Activated CD4-positive, alpha-beta memory T cell treated with anti-CD3 and anti-CD28 coated beads for 36 hours (primary cell): ENCODE measurements at places on chromosomes 6 and 20.

DNA sequence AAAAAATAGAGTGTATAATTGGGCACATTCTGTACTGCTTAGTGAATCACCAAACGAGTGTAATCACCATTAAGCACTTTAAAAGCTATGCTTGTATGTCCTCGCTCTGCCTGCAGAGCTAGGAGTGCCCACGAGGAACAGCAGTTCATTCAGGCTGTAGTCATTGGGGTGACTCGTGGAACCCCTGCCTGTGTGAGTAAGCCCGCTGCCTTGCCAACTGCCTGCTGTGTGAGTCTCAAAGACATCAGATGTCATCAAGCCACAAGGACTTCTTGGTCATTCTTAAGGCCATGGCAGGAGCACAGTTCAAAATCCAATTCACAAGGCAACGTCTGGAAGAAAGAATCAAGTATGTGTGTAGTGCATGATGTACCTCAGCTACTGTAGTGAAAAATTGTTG is 60.4 kb downstream of the FOXO3 start:
- peak; percentile 63 for DNase-seq

GRCh38 chr20:278607-279571 is 11.7 kb downstream of the C20orf96 start:
- DNase-seq: peak; percentile 6

DNA sequence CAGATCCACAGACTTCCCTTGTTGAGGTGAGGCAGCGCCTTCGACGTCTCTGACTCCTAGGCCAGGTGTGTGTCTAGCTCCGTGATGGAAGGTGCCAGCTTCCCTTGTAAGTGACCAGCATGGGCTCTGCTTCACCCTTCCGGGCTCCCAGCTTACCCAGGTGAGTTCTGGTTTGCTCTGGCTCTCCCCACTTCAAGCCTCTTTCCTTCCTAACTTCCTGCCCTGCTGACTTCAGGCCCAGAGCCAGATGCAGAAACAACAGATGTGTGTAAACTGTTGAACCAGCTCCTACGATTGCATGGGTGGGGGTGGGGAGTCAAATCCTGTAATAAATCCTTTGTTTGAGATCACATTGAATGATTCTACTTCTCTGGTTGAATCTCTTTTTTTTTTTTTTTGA is 51.6 kb upstream of the BMP6 start:
- no peak for DNase-seq

DNA sequence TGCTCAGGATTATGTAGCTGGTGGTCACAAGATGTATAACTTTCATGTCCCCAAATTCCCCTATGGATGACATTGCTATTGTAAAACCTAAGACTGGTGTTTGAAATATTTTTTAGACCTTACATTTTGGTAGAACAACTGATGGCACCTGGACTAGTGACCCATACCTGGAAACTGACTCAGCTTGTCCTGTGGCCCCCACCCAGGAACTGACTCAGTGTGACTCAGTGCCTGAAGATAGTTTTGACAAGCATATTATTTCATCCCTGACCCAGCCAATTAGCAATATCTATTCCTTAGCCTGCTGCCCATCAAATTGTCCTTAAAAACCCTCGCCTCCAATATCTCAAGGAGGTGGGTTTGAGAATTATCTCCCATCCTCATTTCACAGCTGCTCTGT is 90.9 kb upstream of the GRIK2 start:
- DNase-seq: no peak

DNA sequence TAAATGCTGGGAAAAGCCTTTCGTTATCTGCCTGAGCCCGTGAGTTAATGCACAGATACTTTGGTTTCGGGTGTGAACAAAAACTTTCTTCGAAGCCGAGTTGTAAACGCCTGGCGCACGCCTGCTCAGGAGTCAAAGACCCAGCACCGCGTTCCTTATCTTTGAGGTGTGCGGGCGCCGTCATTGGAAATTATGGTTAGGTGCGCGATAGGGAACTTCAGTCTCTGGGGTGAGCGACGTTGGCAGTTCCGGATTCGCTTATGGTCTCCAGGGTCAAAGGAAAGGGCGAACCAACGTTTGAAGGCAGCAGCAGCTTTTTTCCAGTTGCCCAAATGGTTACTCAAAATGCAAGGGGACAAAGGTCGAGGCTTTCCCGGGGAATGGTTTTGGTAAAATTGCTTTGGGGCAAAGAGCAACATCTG is 853 bp downstream of the SLC22A3 start:
- no peak for DNase-seq

GRCh38 chr20:40082436-40082835 is 606.6 kb downstream of the MAFB start:
- no peak for DNase-seq

DNA sequence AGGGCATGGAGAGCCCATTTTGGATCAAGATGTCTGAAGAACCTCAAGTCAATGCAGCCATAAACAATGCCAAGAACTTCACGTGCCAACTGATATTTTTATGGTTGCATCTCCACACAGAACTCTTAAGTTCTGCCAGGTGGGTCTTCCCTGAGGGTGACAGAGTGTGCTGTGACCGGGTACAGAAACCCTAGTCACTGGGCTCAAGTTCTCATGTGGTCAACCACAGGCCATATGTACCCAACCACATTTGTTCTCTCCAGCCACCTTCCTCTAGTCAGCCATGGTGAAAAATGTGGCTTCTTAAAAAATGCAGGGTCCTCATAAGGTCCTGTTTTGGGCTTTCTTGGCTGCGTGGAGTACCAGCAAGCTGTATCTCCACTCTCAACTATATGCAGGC is 48.9 kb downstream of the CLIC5 start:
- DNase-seq: no peak

GRCh38 chr20:25277941-25278521 is 30.1 kb downstream of the PYGB start:
- no peak for DNase-seq

DNA sequence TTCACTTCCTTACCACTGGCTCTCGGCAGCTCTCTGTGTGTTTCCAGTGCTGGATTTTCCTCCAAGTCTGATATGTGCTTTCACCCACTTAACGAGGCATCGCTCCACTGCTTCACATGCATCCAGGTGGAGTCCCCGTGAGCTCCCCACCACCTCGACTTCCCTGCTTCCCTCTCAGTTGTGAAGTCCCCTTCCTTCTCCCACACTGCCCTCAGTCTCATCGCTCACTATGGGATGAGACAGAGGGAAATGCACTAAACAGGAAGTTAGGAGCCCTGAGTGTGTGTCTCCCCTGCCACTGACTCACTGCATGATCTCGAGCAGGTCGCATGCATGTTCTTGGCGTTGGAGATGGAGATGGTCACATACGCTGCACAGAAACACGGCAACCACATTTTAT is 84.0 kb downstream of the MTHFD1L start:
- no peak for DNase-seq

DNA sequence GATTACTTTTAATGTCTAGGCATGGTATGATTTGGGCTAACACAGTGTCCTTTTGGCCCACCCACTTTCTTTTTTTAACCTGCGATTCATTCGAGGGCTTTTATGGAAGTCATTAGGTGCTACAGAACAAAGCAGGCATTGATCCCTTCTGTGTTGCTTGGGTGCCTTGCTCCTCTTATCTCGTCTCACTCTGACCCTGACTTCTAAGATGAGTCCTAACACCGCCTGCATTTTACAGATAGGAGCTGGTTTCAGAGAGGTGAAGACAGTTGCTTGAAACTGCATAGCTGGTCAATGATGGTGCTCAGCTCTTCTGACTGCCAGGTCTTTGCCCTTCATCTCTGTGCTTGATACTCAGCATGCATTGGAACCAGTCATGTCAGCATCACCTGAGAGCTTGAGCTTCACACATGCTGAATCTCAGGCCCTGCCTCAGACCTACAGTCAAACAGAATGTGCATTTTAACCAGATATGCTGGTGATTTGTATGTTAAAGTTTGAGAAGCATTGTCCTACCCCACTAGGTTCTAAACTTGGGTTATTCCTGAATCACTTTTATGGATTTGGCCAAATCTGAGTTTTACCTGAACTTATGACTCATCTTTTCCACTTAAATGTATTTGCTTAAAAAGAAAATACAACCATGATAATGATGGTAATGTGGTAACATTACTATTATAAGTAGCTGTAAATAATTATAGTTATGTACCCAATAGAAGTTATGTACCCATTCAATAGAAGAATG is 142.3 kb downstream of the PLCB4 start:
- DNase-seq: no peak

DNA sequence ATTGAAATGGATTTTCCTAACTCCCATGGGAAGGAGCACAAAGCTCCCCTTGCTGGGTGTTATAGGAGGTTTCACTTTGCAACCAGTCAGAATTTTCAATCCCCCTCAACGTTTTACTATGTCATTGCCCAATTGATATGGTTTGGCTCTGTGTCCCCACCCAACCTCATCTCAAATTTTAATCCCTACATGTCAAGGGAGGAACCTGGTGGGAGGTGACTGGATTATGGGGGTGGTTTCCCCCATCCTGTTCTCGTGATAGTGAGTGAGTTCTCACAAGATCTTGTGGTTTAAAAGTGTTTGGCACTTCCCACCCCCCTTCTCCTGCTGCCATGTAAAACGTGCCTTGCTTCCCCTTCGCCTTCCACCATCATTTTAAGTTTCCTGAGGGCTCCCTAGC is 62.9 kb downstream of the ZMYND8 start:
- no peak for DNase-seq

GRCh38 chr6:156563714-156564113 is 213.5 kb upstream of the ARID1B start:
- no peak for DNase-seq

GRCh38 chr6:139765825-139766285 is 391.4 kb upstream of the CITED2 start:
- no peak for DNase-seq

DNA sequence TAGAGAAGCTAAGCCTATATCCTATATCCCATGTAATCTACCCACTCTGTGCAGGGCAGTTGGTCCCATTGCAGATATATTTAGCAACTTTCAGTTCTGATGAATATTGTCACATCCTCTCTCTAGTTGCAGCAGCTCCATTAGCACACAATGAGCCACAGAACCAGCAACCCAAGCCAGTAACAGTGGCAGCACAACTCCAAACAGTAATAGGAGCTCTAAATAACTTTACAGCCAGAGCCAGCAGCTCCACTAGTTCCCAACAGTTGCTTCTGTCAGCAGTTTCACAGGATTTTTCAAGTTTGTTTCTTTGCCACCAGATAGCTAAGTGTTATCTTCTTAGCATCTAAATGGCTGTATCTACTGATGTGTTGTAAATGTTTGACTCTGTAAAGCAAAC is 490.8 kb downstream of the HTR1B start:
- DNase-seq: no peak

DNA sequence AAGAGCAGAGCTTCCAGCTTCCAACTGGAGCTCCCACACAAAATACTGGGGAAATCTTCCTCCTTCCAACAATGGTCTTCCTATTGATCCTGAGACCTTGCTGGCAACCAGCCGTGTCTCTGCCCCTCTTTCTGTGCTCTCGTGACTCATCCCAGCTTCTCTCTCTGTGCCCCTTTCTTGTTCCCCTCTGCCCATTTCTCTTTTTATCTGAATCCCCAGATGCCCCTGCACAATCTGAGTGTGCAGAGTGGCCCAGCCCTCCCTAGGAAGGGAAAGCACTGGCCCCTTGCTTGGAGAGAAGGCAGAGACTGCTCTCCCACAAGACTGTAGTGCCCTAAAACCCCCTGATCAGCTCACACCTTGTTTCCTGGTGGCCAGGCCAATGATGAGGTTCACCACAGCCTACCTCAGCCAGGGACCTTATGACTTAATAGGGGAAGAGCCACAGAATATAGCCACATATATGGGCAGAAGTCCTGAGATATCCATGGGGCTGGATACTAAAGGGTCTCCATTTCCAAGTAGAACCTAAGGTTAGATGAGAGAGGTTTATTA is 23.1 kb upstream of the MAS1L start:
- DNase-seq: no peak

GRCh38 chr6:68127074-68127473 is 508.0 kb upstream of the ADGRB3 start:
- DNase-seq: no peak

DNA sequence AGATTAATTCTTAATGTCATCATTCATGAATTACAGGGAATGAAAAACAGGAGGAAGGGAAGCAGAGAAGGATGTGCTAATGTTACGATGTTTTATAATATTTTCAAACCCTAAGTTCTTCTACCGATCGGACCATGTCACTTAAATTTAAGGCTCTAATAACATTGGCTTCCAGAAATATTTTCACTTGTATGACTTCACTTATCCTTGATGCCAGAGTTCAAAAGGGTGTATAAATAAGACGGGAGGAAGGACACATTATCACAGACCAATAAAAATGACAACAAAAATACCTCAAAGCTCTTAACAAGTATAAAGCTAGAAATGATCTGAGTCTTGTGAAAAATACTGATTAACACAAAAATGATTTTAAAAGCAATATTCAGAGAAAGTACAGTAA is 370.4 kb upstream of the CITED2 start:
- DNase-seq: no peak

DNA sequence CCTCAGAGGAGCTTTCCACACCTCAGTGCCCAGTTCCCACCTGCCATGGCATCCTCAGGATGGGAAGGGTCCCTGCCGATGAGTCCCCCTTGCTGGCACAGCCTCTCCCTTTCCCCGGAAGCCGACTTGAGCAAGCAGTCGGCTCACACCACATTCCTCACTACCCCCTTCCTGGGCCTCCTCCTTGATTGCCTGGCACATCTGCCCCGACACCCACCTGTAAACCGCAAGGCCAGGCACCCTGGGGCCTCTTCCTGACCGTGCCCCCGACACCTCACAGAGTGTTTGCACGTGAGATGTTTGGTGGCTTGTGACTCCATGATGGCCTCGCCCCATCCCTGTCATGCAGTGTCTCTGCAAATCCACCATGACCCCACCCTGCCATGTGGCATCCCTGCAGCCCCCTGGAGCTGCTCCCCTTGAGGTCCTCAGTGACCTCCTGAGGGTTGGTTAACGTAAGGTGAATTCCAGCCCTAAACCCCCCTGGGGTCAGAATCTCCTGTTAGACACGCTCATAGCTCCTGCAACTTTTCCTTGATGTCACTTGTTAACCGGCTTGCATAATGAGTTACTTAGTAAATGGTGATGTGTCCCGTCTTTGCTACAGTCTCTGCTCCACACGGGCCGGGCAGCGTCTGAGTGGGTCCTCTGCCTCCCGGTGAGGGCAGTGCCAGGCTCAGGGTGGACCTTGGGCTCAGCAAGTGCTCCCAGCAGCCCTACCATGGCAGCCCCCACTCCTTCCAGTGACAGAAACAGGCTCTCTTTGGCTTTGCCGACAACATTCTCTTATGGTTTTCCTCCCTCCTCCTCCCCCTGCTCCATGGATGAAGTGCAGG is 115.9 kb upstream of the FRMD1 start:
- no peak for DNase-seq

DNA sequence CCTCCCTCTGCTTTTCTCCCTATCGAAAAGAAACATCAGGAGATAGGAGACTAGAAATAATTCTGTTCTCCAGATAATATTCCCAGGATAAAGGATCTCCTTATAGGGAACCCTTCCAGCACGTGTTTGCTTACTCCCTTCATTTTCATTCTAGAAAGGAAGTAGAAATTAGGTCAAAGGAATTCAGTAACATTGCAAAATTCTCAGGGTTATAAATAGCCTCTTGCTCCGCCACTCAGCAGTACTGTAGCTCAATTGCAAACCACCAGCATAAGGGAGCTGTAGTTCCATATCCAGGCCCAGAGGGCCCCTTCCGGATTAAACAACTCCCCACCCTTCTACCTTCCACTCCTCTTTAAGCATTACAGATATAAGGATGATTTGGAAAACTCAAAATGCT is 6.2 kb downstream of the ELMO2 start:
- no peak for DNase-seq
